ENCODE measurements at places on chromosomes 1 and 21.
A peak's percentile ranks its signal among the peaks of the same experiment; 100 is the strongest.

DNA sequence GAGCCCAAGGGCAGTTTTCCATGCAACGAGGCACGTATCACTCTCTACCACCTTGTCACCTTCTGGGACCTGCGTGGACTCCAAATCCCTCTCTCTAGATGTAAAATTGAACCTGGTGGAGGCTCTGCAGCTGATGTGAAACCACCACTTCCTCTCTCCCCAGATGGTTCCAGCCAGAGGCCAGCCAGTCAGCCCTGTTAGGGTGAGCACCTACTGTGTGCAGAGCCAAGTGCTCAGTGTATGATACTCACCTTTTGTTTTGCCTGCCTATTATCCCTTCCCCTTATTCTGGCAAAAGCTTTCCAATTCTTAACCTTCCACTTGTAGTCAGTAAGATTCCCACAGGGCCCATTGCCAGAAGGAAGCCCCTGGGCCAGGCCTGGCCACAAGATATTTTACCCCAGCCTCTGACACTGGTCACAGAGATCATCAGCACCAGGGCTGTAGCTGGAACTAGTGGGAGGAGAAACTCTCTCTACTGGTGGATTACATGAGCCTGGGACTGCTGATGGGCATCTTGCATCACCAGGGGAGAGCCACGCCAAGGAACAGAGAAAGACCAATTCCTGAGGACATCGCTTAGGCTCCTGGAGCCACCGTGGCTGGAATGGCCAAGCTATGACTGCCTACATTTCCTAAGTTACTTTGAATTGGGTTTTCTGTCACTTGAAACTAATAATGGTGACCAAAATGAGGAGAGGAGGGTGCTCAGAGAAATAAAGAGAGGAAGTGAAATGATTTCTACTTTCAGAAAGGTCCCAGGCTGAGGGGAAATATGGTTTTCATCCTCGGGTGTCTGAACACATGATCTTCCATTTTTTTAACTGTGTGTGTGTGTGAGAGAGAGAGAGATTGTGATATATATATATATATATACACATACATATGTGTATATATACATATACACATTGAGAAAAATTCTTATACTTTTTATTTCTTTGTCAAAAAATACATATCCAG is 26.6 kb upstream of the RD3 start:
- DNase-seq = no peak

DNA sequence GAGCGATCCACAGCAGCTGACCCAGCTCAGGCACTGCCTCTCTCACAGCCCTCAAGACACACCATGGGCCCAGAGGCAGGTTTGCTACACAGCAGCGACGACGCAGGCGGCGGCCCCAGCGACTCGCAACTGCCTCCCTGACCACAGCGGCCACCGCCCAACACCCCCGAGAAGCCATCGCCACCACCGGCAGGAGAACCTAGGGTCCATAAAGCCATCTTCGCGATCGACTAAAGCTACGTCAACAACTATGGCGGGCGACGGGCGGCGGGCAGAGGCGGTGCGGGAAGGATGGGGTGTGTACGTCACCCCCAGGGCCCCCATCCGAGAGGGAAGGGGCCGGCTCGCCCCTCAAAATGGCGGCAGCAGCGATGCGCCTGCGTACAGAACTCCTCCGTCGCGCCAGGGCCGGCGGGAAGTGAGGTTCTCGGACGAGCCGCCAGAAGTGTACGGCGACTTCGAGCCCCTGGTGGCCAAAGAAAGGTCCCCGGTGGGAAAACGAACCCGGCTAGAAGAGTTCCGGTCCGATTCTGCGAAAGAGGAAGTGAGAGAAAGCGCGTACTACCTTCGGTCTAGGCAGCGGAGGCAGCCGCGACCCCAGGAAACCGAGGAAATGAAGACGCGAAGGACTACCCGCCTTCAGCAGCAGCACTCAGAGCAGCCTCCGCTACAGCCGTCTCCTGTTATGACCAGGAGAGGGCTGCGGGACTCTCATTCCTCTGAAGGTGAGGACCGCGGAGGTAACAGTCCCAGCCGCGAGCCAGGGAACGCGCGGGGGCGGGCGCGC is at the start of gene TOR1AIP1:
Gene TOR1AIP1, plus strand, starts transcription at position 33 of the 787 bp plus-strand sequence. Its CDS starts 218 bp downstream, at position 251.
- DNase-seq = peak; percentile 99

GRCh38 chr1:101605878-101606277 is 369.1 kb downstream of the S1PR1 start:
- DNase-seq = no peak

- no peak for DNase-seq
Observed at GRCh38 chr1:201760516-201760915, 68.4 kb upstream of the IPO9 start.

GRCh38 chr1:87136607-87137341 is 191.9 kb upstream of the LMO4 start:
- no peak for DNase-seq

- no peak for DNase-seq
Observed at GRCh38 chr1:247338723-247339275, 7.1 kb upstream of the ZNF496 start.

DNA sequence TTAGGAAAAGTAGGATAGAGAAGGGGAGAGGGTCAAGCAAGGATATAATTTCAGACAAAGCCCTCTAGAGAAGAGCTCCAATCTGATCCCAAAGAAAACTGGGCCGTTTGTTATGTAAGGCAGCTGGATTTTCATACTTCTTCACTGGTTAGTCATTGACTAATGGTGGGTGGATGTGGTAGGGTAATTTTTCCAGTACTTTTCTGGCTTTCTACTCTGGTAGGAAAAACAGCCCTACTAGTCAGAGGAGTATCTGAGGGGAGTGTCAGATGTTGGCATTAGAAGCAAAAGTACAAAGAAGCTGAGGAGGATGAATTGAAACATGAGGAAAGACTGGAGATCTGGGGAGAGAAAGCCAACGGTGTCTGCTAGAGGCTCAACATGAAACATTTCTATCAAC is 145.3 kb downstream of the TNFSF18 start:
- no peak for DNase-seq

GRCh38 chr1:234603221-234604204 is 6.5 kb downstream of the IRF2BP2 start:
- DNase-seq = peak; percentile 50

GRCh38 chr1:160837558-160838205 is 25.0 kb downstream of the CD244 start:
- DNase-seq = no peak

- DNase-seq = no peak
Observed at GRCh38 chr21:43771698-43772424, 4.2 kb downstream of the CSTB start.

Data from right kidney (tissue), 9 donors.